ENCODE measurements at places on chromosomes 12 and 14.

- no peak for DNase-seq
Observed at GRCh38 chr14:76133103-76133502, 18.6 kb upstream of the GPATCH2L start.

DNA sequence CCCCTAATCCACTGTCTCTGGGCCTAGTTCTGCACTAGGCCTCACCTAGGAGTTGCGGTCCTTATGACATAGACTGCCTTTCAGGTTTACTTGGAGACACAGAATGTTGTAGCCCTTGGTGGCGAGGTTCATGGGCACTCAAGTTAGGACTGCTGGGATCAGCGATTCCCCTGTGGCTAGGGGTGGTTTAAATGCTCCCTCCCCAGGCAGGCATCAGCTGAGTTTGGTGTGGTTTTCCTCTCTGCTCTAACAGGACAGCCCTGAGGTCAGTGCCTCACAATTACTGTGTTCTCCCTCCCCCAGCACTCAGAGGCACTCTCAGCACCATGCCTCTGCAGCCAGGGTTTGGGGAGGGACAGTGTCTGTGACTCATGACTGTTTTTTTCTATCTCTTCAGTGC, 22.2 kb upstream of the RDH16 start:
- DNase-seq: no peak

GRCh38 chr12:101010896-101011295, 199.1 kb downstream of the SLC5A8 start:
- DNase-seq: no peak

GRCh38 chr14:99518441-99519346, 37.5 kb downstream of the CCNK start:
- peak; percentile 89 for DNase-seq

GRCh38 chr12:52818388-52818787, 4.5 kb upstream of the KRT4 start:
- DNase-seq: no peak

GRCh38 chr14:95833429-95833828, 43.2 kb upstream of the TUNAR start:
- DNase-seq: no peak

DNA sequence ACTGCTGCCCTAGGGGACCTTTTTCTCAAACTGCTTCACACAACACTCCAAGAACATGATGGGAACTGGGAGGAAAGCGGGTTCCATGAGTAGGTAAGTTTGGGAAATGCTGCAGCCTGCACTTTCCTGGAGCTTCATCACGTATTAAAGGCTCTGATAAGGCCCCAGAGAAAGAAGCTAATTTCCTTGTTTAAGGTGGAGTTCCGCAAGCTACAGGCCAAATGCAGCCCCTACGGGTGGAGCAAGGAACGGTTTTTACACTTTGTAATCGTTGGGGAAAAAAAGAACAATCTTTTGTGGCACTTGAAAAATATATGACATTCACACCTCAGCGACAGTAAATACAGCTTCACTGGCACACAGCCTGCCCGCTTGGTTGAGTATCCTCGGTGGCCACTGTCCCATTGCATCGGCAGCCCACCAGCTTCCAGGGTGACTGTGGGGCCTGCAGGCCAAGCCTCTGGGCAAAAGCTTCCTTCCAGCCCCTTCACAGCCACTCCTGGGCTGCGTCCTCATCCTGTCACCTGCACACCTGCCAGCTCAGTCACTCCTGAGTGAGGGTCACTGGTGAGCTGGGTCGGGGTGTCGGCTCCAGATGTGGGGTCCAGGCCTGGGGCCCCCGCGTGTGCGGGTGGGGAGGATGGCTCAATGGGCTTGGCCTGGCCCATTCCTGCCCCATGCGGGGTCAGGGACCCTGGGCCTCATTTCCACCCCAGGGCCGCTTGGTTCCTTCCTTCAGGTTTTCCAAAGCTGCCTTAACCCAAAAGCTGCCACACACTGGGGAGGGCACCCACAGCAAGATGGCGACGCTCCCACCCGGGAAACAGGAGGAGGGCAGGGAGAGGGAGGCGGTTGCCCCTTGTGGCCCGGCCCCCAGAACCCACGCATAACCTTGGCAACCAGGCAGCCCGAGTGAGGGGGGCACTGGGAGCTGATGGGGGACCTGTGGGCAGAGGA, 2.4 kb downstream of the AMN start:
- DNase-seq: no peak

- no peak for DNase-seq
Observed at GRCh38 chr12:84058136-84058535, 854.5 kb downstream of the SLC6A15 start.

DNA sequence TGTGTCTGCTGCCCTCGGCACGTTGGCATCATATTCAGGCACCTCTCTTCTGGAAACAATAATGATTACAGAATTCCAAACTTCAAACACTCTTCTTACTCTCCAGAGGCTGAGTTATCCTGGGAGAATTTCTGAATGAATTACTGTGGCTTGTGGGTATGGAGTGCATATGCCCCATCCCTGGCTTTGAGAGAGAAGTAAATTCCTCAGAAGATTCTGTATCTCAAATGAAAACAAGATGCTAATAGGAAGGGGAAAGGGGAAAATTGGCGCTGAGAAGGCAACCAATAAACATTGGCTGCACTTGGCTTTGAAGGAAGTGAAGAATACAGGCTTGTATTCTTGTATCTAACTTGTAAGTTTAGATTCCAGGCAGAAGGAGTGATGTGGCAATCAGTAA, 132.0 kb upstream of the NOVA1 start:
- no peak for DNase-seq

DNA sequence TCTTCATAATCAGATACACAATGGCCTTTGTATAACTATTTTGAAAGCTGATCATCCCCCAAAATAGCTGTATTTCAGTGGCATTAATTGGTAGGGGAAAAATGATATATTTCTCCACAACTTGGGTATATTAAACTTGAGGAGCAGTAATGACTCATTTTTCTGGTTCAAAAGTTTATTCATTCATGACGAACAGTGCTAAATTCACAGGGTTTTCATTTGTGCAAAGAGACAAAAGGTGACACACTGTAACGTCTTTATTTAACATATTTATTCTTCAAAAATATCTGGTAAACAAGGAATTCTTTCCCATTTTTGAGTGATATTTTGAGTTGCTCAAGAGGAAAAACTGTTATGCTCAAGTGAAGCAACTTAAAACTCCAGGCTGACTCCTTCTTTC, 415.5 kb upstream of the SOX5 start:
- no peak for DNase-seq

DNA sequence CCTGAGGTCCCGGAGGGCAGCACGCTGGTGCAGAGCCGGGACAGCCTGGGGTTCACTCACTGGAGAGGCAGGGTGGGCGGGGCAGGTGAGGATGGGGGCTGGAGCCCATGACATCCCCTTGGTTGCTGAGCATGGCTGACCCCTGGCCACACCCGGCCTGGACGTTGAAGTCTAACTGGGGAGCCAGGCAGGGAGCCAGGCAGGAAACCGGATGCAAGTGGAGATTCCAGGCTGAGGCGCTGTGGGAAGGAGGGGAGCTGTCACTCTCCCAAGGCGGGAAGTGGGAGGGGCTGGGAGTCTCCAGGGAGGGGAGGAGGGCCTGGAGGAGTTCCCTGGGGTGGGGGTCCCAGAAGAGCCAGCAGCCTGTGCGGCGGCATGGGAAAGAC, 7.7 kb upstream of the INF2 start:
- peak; percentile 78 for DNase-seq

DNA sequence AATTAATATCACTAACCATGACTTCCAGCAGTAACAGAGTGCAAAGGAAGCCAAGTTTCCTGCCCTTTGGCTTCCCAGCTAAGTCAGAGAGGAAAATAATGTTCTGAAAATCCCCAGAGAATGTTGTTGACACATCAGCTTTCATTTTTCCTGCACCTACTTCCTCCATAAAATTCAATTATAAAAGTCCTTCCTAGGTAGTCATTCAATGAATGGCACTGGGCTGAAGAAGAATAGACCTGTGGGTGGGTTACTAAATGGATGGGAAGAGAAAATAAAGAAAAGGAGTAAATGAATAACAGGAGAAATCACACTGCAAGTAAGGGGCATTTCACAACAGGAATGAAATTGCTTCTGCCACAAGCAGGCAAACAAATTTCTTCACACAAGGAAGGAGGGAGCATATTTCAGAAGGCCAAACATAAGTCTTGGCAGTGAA, 73.2 kb upstream of the MDM1 start:
- DNase-seq: no peak

- DNase-seq: no peak
Observed at GRCh38 chr12:66931091-66931490, 252.2 kb upstream of the GRIP1 start.

DNA sequence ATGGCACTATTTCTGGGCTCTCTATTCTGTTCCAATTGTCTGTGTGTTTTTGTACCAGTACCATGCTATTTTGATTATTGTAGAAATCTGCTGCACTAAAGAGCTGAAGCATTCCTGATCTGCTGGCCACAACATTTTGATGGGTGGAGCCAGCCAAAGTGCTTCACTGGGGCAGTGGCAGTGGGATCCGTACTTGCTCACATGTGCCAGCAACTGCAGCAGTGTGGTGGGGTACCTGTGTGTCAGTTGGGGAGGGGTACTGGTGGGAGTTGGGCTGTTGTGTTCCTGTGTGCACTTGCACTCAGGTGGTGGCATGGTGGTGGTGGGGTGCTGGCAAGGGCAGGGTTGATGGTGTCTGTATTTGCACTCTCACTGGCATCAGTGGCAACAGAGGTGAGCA, 204.6 kb upstream of the ALG10 start:
- DNase-seq: no peak

DNA sequence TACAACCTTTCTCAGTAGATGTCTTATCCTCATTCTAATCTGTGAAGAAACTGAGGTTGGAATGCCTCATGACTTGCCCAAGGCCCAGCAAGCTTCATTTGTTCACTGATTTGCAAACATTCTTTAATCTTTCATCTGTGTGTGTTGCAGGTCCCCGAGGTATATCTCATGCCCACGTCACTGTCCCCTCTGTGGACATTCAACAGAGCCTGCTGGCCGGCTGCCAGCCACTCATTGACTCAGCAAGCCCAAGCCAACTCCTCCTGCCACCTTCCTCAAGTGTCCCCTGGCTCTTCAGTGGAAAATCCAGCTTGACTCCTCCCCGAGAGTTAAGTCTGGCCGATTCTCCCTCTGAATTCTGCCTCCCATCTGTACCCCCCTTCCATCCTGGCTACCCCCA, 1.9 kb upstream of the DCAF4 start:
- DNase-seq: no peak

DNA sequence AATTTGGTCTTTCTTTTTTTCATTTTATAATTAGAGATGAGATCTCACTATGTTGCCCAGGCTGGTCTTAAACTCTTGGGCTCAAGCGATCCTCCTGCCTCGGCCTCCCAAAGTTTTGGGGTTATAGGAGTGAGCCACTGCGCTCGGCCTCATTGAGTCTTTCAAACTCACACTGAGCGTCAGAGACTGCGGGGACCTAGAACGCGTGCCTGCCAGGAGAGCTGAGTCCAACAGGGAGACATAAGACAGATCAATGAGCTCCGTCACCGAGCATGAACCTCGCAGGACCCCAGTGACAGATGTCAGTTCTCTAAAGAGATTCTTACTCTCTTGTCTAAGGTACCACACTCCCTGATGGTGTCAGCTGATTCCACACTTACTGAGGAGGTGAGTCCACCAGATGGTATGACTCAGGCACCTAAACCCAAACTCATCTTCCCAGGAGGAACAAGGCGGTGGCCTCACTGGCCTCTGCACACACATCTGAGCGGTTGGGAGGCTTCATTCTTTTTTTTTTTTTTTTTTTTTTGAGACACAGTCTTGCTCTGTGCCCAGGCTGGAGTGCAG, 58.9 kb downstream of the CCDC88C start:
- no peak for DNase-seq

DNA sequence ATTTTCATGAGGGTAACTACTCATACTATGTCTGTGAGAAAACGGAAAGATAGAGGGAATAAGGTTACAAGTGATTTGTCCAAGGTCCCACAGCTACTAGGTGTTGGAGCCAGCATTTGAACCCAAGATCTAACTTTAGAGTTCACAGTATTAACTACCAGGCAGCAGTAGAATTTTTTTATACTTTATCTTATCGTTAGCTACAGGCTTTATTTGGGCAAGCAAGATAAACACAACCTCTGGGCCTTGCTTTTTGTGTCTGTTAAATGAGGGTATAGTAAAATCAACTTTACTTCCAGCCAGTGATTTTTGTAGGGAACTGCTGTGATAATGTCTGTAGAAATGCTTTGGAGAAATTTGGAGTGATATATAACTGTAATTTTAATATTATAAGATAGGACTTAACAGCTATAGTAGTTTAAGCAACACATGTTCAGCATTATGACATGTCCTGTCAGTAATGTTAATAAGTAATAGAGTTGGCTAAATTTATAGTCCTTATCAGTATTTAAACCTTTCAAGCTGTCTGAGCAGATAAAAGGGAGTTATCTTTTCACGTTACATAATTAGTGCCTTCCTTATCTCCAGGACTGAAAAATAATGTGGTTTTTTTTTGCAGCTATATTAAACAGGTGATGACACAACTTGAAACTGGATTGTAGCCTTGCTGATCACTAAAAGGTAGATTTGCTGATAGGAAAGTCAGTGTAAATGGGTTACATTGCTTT, 12.8 kb downstream of the LEMD3 start:
- no peak for DNase-seq

DNA sequence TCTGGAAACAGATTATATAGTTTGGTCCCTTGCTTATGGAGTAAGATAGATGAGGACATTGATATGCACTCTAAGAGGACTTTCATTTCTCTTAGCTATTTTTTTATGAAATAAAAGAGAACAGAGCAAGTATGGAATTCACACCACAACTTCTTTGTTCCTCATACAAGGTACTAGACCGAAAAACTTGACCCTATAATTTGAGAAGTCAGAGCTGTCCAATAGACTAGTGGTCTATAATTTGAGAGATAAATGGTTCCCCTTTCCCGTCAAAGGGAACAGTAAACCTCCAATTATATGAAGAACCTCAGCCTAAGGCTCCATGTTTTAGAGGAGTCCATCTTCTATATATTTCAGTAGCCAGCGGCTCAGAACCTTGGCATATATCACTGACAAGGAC, 58.5 kb upstream of the HIF1A start:
- no peak for DNase-seq

DNA sequence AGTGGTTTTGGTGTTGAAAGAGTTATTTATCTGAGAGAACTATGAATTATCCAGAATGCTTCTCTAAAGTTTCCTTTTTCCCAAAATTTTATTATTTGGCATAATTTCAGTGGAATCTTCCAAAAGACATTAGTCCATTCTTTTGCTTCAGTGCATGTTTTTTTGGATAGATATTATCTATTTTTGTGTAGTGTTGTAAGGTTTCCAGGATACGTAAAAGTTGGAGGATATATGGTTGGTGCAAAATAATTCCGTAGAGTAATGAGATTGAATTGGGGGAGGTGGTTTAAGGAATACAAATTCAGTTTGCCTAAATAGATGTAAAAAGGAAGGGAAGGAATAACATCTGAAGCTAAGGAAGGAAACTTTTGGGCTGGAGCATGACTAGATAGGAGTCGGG, 186.6 kb downstream of the RGS6 start:
- no peak for DNase-seq

All from left lobe of liver (tissue), 2 donors.